Inflammatory macrophage (primary cell): ENCODE measurements at places on chromosomes 16 and 17.

- no peak for DNase-seq
Observed at GRCh38 chr16:84530590-84530989, 26.1 kb upstream of the MEAK7 start.

GRCh38 chr16:71869089-71869488 lies 14.9 kb downstream of the ZNF821 start:
- no peak for DNase-seq

DNA sequence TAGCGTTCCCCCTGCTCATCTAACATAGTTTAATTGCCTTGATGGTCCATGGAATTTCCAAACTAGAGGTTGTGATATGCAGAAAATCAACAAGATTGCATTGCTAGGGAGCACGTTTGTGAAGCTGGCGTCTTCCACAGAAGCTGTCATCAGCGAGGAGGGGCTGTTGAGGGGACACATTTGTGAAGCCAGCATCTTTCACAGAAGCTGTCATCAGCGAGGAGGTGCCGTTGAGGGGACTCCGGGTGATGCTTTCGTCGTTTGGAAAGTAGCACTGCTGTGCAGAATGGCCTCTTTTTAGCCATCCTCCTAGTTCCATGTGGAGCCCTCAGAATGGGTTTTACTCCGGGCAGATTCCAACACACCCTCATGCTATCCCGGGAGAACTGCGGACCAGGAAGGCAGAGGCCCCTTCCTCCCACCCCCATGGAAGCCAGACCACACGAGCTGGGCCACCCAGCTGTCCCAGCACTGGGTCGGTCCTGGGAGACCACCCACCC lies 119.6 kb upstream of the CHMP6 start:
- DNase-seq = no peak

DNA sequence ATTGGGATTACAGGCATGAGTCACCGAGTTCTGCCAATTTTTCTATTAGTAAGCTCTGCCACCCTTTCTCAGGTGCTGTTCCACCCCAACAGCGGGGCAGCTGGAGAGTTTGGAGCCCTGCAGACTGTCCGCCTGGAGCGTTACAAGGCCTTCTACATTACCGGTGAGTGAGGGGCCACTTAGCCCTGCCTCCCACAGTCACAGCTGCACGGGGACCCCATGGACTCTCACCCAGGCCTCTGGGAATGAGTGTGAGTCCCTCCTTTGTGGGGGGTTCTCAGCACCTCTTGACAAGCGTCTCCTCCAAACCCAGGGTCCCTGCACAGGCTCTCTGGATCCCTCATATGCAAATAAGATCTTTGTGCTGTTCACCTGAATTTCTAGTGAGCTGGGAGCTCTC lies 56.0 kb downstream of the WIPI1 start:
- no peak for DNase-seq

GRCh38 chr17:68776451-68776850 lies 175.3 kb upstream of the FAM20A start:
- DNase-seq = no peak

- no peak for DNase-seq
Observed at GRCh38 chr17:75853433-75853832, 1.7 kb downstream of the WBP2 start.

GRCh38 chr17:82603981-82604448 lies 44.2 kb downstream of the WDR45B start:
- DNase-seq = peak; percentile 96

GRCh38 chr17:76695059-76695831 lies 15.5 kb downstream of the MXRA7 start:
- DNase-seq = no peak

- DNase-seq = no peak
Observed at GRCh38 chr17:79841369-79842135, 2.3 kb upstream of the CBX4 start.

GRCh38 chr17:34884597-34884996 lies 76.7 kb downstream of the CCT6B start:
- DNase-seq = no peak

- peak; percentile 1 for DNase-seq
Observed at GRCh38 chr17:30476726-30477082, 504 bp upstream of the GOSR1 start.

DNA sequence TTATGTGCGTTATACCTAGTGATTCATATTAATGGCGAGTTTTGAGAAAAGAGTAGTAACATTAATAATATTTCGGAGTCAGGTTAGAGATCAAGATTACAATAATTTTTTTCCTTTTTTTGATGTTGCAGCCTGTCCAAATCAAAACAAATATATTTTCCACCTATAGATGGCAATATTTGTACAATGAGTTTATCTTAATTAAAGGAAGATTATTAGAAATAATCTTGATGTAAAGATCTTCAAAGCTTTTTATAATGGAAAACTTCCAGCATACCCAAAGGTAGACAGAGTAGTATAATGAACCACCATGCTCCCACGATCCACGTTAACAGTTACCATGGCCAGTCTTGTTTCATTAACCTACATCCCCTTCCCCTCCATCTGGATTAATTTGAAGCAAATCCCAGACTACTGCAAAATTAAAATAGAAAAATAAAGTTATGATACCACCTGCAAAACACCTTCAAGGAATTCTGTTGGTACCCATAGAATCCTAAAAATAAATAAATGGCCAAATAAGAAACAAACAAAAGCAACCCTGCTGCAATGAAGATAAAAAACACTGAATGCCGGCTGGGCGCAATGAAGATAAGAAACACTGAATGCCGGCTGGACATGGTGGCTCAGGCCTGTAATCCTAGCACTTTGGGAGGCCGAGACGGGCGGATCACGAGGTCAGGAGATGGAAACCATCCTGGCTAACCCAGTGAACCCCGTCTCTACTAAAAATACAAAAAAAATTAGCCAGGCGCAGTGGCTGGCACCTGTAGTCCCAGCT lies 46.5 kb upstream of the GINS3 start:
- no peak for DNase-seq
